ENCODE measurements at places on chromosomes 3 and 15.

GRCh38 chr3:155010416-155010815 lies 69.7 kb upstream of the MME start:
- H3K27me3 ChIP-seq: no peaks in the 10 kb centered on the region

DNA sequence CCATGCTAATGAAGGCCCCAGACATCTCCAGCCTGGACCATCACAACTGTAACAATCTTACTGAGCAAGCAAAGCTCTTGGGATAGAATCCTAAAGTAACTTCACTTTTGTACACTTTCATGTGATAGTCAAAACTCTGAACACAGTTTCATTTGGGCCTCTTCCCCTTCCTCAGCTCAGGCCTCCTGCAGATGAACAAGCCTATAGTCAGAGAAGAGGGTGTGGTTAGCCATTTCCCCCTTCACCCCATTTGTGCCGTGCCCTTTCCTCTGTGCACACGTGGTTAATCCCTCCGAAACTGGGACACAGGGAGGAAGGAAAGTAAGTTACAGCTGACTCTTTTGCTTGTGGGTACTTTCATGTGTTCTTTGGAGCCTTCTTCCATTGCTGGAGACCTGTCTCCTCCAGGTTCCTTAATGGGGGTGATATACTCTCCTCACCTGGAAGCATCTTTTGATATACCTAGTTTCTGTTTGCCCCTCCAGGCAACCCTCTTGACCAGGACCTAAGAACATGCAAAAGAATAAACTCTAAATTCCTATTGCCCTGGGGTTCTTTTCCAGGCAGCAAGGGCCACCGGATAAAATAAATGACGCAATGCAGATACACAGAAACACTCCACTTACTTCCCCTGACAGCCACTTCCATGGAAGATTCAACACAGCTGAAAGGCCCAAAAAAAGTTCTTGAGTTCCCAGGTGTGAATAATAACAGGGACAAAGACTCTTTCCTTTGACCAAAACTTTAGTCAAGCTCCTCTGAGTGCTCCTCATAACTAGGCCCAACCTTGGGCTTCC lies 29.6 kb upstream of the CSTA start:
- no peaks in the 10 kb centered on the region for H3K36me3 ChIP-seq
- peaks cover 3% of the 10 kb centered on the region for H3K27me3 ChIP-seq
- no peak for DNase-seq
- no peak overlapping the region for H3K4me3 ChIP-seq
- no peak overlapping the region for H3K27ac ChIP-seq

- DNase-seq: no peak
- no peak overlapping the region for H3K27ac ChIP-seq
- no peaks in the 10 kb centered on the region for H3K27me3 ChIP-seq
These were observed 99.2 kb downstream of the ATP10A start for GRCh38 chr15:25763954-25764353.

DNA sequence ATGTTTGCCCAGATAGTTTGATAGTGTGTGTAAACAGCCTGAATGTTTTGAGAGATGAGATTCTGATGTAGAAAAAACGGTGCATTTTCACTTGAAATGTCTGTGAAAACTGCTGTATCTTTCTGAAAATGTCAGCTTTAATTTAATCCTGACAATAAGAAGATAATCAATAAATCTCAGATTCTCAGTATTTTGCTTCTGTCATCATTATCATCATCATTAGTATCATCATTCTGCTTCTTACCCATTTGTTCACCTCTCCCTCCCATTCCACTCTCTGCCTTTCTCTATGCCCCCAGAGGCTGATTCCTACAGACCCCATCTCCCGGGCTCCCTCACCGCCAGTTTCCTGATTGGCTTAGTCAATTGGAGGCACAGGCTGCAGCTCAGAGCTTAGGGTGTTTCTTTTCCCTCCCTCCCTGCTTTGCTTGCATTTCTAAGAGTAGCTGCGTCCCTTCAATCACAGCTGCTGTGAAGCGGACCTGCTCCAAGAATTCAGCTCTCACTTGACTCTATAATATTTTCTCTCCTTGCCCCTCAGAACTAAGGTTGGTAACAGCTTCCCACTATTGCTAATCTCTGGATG lies 8.2 kb upstream of the SNTN start:
- H3K27me3 ChIP-seq: no peaks in the 10 kb centered on the region
- no peaks in the 10 kb centered on the region for H3K4me1 ChIP-seq
- no peaks in the 10 kb centered on the region for H3K36me3 ChIP-seq
- no peak overlapping the region for H3K27ac ChIP-seq
- no peak overlapping the region for H3K4me3 ChIP-seq

DNA sequence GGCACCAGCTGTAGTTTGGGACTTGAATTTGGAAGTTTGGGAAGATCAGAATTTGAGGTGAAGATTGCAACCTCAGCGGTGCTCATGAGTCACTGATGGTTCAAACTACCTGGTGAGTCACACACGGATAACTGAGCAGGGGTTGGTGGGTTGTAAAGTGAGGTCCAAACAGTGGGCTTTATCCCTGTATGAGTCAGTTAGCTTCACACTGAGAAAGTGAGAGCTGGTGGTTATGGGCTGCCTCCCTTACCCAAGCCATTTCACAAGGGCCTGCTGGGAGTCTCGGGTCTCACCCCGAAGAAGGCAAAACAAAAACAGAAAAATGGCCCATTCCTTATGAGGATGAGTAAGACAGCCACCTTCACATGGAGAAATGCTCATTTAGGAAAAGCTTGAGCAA lies 77.0 kb downstream of the ITGA11 start:
- no peaks in the 10 kb centered on the region for H3K27me3 ChIP-seq
- peaks cover 5% of the 10 kb centered on the region for H3K36me3 ChIP-seq
- peak overlapping the region; percentile 29 for H3K27ac ChIP-seq

DNA sequence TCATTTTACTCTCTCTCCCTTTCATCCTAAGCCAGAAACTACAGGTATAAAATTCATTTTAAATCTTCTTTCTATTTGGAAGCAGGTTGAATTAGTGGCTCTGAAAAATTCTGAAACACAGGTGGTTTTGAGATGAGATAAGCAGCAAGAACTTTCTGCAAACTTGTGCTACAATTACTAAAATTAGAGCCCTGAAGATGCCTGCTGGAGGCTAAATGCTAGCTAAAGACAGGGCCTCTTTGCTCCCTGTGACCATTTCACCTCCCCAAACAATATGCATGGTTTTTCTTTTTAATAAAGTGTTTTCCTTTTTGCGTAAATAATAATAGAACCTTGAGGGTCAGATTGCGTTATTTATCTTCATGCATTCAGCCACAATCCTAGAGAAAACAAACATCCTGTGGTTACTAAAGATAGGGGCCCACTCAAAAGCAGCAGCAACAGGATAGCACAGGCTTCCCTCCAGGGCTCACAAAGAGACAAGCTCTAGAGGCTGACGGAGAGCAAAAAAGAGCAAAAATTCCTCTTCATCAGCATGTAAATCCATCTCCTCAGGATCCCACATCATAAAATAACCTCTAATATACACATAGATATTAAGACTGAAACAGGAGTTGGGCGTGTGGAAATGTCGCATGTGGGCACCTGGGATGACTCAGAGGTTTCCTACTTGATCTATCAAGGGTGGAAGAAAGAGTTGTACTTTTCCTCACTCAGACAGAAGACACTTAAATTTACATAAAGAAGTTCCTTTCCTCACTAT lies 26.5 kb upstream of the CP start:
- no peaks in the 10 kb centered on the region for H3K27me3 ChIP-seq
- peak; percentile 36 for DNase-seq
- no peak overlapping the region for H3K27ac ChIP-seq
- peaks cover 17% of the 10 kb centered on the region for H3K4me1 ChIP-seq
- H3K36me3 ChIP-seq: no peaks in the 10 kb centered on the region
- H3K4me3 ChIP-seq: no peak overlapping the region

- H3K4me3 ChIP-seq: no peak overlapping the region
- H3K27ac ChIP-seq: no peak overlapping the region
- H3K4me1 ChIP-seq: no peaks in the 10 kb centered on the region
- H3K36me3 ChIP-seq: no peaks in the 10 kb centered on the region
- no peaks in the 10 kb centered on the region for H3K27me3 ChIP-seq
These were observed 54.0 kb upstream of the ABHD2 start for GRCh38 chr15:89034305-89034704.

DNA sequence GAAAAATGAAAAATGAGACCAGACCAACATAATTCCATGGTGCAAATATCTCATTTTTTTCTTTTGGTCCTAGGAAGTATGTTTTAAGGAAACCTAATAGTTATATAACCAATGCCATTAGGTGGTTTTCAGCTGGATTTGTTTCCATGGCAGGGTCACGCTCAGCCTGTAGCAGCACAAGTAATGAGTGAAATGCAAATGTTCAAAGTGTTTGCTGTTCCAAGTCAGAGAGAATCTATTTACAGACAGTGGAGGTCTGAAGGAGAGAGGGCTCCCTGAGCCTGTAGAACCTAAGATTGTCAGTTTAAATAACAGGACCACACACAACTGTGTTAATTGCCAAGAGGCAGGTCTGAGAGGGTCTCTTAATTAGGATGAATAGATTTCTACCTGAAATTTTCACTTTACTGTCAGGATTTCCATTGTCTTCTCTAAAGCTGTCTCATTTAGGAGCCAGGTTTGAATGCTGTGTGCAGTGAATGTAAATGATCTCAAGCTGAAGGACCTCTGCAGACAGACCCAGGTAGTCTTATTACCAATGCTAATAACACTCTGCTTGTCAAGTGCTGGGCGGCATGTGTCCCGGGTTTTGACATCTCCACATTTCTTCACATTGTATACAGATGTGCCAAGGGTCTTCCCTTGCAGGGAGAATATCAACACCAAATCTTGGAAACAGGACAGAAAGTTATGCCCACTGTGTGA lies 317.3 kb upstream of the NECTIN3 start:
- no peak overlapping the region for H3K27ac ChIP-seq
- H3K4me1 ChIP-seq: no peaks in the 10 kb centered on the region
- H3K4me3 ChIP-seq: no peak overlapping the region
- no peaks in the 10 kb centered on the region for H3K27me3 ChIP-seq
- no peak for DNase-seq
- no peaks in the 10 kb centered on the region for H3K36me3 ChIP-seq

DNA sequence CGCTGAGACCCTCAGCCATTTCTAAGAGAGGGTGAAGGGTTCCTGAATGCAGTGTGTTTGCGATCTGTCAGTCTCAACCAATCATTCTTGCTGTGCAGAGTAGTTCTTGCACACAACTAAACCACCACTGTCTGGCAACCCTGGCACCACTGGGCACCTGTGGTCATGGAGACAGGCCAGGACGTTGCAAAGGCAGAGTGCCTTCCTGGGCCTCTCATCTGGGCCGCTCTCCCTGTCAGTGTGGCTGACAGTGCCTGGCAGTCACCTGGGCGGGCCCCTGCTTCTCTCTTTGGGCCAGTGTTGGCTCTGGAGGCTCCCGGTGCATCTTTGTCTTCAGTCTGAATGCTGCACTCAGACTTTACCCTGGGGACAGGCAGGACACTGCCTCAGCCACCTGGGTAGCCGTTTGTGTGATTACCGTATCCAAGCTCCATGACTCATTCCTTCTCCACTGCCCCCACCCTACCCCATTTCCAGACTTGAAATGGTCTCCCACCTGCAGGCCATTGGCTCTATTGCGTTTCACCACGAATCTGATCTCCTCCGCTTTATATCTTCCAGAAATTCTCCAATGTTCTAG lies 104.6 kb upstream of the KLF13 start:
- H3K27me3 ChIP-seq: peaks cover 18% of the 10 kb centered on the region
- DNase-seq: no peak
- H3K27ac ChIP-seq: no peak overlapping the region
- H3K4me3 ChIP-seq: no peak overlapping the region
- no peaks in the 10 kb centered on the region for H3K4me1 ChIP-seq
- H3K36me3 ChIP-seq: no peaks in the 10 kb centered on the region
